G401 (cell line): ENCODE measurements at places on chromosomes 16 and 17. TPM values are rescaled to one million over a fixed set of nuclear protein-coding genes. Genes with fewer than 3 reads are reported as not detected.

Gene SNX20
- total RNA-seq: not detected in 2 replicates

- DNase-seq: no peak
These were observed 73.9 kb upstream of the TANC2 start for GRCh38 chr17:62892061-62892675.

GRCh38 chr16:76235426-76235825, 41.8 kb upstream of the CNTNAP4 start:
- DNase-seq: no peak

Gene LITAF
- 43.3 and 50.5 TPM in 2 replicates for total RNA-seq

Gene KIF22
- total RNA-seq: 169 and 171 TPM in 2 replicates

DNA sequence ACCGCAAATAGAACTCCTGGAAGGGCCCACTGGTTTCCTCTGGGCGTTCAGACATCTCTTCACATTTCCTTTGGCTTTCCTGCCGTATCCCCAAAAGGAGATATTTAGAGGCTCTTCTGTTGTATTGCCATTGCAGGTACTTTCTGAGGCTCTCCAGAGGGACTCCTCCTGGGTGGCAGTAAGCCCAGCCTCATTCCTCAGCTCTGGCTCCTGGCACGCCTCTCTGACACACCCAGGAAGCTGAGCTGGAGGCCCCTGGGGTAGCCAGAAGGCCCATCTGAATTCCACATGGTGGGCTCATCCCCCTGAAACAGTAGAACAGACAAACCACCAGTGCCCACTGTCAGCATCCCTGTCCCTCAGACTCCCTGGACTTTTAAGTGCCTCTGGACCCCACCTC, 206.7 kb downstream of the PARN start:
- DNase-seq: no peak

DNA sequence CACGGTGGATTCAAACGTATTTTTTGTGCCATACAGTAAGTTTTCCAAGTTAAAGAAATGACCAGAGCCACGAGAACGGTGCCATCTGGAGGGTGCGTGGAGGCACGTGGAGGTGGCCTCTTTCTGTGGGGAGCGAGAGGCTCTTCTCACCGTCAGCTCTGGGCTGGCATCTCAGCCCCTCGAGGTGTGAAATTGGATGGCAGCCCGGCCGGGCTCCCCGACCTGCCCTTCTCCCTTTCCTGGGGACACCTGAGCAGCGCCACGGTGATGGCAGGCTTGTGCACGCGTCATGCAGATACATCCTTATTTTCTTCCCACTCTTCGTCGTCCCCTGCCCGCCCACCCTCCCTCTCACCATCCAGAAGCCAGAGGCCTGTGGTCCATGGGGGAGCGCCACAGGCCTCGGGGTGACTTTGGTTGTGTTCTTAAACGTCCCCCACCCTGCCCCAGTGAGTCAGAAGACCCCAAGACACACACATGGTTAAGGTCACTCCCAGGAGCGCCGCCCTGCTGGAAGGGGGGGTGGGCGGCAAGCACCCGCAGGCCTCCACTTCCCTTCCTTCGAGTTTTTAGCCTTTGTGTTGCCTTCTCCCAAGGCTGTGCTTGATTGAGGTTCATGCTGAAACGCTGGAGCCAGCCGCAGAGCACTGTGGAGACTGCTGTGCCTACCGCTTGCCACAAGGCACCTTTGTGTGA, 109.4 kb downstream of the BANP start:
- no peak for DNase-seq

GRCh38 chr17:72518753-72519597, 398.2 kb downstream of the SOX9 start:
- peak; percentile 80 for DNase-seq

DNA sequence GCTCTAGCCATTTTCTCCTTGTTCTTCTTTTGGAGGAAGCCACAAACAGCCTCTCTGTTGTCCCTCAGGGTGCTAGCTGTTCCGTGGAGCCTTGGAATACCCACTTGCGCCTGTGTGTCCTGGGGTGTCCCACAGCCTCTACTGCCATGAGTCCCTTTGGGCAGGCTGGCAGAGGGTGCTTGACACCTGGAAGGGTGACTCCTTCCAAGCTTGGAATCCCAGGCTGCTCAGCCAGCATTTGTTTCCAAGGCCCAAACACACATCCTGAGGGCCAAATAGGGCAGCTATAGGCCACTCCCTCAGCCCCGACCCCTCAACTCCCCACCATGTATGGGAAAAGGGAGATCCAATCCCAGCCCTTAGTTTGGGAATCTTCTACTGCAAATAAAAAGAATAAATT, 14.9 kb downstream of the ZNHIT3 start:
- DNase-seq: no peak

GRCh38 chr16:78957317-78958100, 643.0 kb downstream of the MAF start:
- DNase-seq: no peak
